Natural killer cell treated with Interleukin-12 subunit alpha and Interleukin-12 subunit beta and Interleukin-15 and Interleukin-18, amount 100 ng/mL, for 72 hours (primary cell): ENCODE measurements at places on chromosomes 2 and 18. TPM values are rescaled to one million over a fixed set of nuclear protein-coding genes. Genes with fewer than 3 reads are reported as not detected.

GRCh38 chr2:65722028-65722778 is 289.8 kb upstream of the SPRED2 start:
- DNase-seq: no peak

The POMC gene
- 3.4 TPM for total RNA-seq

The PLCD4 gene
- total RNA-seq: 0.74 TPM

DNA sequence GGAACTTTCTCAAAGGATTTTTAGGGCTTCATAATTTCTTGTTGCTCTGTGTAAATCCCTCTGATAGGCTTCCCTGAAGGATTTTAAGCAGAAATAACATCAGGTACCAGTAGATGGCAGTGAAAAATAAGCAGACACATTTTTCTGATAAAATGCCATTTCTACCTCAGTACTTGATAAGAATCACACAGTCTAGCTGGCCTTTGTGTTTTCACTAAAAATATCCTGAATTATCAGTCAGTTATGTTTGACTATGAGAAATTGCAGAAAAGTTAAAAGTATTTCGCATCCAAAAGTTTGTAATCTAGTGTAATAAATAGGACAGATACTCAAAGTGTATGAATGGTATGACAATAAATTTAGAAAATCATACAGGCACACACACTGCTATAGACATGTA is 68.7 kb downstream of the DNAJC10 start:
- DNase-seq: no peak

- no peak for DNase-seq
Measured at GRCh38 chr2:223669453-223670225, 67.5 kb upstream of the SCG2 start.
